GM06990 (cell line): ENCODE measurements at places on chromosomes 6 and 20.

- no peak for DNase-seq
These were observed 75.2 kb downstream of the AKAP7 start for GRCh38 chr6:131210469-131210868.

- DNase-seq, result no peak
These were observed 18.1 kb downstream of the KLHL32 start for GRCh38 chr6:96942676-96943075.

DNA sequence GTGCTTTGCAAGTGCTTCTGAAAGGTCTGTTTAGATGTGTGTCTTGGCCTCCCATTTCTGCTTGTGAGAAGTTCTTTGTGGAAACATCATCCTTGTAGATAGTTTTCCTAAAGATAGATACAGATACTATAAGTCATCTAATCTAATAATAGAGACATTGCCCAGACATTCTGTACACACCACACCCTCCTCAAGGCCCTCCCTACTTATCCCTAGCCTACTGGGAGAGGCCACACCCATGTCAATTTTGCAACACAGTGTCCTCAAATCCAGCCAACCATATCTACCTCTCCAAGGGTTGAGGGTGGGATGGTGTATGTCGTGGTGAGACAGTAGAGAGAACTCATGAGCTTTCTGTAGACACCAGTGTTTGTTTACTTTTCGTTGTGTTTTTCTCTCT is 6.2 kb downstream of the KDM1B start:
- no peak for DNase-seq

DNA sequence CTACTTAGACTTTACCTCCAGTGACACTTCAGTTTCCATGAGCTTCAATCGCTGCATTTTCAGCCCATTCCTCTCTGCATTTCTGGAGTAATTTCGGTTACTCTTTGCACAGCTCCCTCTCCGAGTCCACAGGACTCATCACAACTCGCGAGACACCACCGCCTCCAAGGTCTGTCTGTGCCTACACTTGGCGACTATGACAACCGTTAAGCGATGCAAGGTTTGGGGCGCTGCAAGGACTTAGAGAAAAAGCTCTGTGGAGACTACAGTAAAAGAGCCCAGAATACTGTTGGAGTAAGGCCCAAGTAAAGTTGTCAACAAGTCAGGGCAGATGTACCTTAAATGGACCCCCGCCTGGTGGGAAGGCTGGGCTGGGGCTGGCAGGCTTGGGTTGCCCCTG is 95.7 kb upstream of the RPS6KA2 start:
- no peak for DNase-seq

DNA sequence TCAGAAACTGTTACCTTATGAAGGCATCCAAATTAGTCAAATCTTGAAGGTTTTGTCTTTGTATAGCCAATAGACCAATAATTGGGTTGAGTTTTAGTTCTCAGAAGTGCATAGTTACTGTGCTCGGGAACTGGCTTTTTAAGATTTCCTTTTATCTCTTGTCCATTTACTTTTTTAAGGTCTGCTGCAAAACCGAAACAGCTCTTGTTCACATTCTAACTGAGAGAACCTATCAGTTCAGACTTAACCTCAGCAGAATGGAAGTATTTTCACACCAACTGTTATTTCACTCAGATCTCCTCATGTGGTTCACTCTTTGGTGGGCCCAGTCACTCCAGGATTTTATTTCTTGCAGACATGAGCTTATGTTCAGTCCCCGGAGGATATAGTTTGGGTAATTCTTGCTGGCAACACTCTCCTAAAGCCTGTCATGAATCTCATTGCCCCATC is 55.5 kb downstream of the TPBG start:
- DNase-seq, result peak; percentile 59

DNA sequence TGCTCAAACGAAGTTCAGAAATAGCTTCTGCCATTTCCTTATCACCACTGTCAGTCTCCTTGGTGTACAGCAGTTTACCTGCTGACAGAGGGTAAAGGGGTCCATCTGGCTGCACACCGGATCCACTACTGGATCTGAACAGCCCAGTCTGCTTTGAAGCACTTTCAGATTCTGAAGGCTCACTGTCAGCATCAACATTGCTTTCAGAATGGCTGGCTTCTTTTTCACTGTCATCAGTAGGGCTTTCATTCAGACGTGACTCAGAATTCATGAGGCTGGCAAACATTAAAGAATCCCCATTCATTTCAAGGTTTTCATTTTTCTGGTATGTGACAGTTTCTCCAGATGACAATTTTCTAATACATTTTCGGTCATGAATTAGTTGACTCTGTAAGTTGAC is 21.0 kb upstream of the PNISR start:
- no peak for DNase-seq

GRCh38 chr6:99289701-99290100 is 59.8 kb downstream of the FAXC start:
- no peak for DNase-seq

- no peak for DNase-seq
These were observed 7.2 kb downstream of the UTRN start for GRCh38 chr6:144292372-144292771.

- no peak for DNase-seq
These were observed 4.4 kb downstream of the FOXF2 start for GRCh38 chr6:1393641-1394283.

GRCh38 chr6:30684386-30685156 is 1.9 kb downstream of the PPP1R18 start:
- peak; percentile 36 for DNase-seq

DNA sequence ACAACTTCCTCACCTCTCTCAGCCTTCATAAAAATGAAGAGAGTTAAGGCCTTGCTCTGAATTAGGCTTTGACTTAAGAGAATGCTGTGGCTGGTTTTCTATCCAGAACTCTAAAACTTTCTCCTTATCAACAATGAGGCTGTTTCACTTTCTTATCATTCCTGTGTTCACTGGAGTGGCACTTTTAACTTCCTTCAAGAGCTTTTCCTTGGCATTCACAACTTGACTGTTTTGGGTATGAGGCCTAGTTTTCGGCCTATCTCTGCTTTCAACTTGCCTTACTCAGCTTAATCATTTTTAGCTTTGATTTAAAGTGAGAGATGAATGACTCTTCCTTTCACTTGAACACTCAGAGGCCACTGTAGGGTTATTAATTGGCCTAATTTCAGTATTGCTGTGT is 4.3 kb upstream of the LOC128125822 start:
- DNase-seq, result no peak

DNA sequence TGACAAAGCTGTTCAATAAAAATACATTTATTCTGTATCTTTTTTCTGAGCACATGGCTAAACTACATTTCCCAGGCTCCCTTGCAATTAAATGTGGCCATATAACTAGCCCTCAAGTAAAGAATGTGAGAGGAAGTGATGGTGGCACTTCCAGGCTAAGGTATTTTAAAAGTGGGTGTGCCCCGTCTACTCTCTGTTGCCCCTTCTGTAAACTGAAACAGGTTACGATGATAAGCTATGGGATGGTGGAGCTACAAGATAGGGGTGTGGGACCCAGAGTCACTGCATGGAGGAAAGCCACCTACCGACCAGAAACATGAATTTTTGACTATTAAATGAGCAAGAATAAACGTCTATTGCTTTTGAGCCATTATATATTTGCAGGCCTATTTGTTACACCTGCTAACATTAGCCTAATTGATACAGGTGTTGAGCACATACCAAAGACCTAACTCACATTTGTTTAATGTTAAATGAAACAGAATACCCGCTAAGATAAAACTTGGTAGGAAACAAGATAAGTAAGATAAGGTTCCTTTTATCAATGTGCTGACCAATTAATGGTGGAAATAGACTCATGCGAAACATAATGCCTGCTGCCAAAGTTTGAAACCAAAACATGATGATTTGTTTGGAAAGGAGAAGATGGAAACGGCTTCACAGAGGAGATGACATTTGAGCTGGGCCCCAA is 3.1 kb downstream of the FYN start:
- no peak for DNase-seq

DNA sequence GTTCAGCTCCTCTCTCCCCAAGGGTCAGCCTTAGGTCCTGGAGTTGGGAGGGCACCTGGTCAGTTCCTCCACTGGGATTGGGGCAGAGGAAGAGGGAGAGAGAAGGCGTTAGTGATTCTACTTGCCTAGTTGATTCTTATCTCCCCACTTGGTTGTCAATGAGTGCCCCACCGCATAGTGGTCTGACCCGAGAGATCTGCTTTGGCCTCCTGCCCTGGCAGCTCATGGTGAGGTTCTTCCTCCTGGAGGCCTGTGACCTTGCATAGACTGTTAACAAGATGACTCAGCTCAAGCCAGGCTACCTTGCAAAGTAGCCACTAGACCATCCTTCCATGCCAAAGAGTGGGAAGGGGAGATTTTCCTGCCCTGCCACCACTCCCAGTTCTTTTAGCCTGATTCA is 160.6 kb downstream of the TMEM200A start:
- no peak for DNase-seq

DNA sequence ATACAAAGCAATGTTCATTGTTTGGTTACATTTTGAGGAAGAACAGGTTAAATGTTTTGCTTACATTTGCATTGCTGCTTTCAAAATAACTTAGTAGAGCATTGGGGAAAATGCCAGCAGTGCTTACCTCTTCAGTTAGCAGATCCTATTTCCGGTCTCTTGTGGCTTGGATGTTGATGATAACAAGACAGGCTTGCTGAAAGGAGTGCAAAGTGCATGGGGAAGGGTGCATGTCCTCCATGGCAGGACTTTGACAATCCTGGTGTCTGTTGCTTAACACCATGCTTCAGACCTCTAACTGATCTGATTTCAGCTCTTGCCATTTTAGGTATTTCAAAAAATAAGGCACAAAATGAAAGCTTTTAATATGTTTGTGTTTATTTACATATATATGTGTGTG is 21.1 kb downstream of the TPD52L1 start:
- no peak for DNase-seq

- no peak for DNase-seq
These were observed 524.6 kb upstream of the JARID2 start for GRCh38 chr6:14721103-14721758.

DNA sequence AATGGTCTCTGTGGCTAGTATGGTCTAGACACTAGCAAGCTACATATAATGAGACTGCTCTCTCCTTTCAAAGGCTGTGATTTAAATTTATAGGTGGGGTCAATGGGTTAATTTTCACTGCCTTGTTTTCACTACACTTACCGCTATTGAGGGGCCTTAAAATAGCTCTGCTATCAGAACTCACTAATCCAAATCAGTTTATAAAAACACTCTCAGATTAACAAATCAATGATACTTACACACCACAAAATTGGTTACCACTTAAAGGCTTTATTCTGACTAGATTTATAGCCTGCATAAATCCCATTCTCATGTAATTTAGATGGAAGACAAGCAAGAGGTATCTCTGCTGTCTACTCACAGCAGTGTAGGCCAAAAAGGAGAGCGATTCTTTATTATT is 313.0 kb upstream of the AGPAT4 start:
- no peak for DNase-seq

- DNase-seq, result no peak
These were observed 4.9 kb downstream of the PREP start for GRCh38 chr6:105397987-105398386.

DNA sequence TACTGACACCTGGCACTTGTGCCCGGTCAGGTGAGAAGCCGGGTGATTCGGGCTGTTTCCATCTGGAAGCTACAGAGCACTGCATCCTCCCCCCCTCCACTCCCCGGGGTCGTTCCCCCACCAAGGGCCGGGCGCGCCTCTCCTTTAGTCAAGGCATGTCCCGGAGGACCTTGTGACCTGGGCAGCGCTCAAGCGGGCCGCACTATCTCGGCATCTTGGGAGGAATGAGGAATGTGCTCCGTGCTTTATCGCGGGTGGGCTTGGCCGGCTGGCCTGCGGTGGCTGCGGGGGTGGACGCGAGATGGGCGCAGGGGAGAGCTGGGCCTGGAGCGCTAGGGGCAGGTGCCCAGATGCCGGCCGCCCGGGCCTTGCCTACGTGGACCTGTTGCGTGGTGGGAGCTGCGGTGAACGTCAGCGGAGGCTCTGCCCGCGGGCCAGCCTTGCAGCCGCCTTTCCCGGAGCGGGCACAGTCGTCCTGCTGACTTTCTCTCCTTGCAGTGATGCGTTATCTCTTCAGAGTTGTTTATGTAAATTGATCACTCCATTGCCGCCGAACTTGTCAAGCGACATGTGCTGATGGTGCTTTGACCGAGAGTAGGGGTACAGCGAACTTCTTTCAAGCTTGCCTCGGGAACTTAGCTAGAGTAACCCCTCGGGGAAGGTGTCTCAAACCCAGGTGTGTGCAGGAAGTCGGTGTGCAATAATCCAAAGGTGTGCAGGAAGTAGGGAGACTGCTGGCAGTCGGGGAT is 1.1 kb downstream of the LRRC1 start:
- DNase-seq, result peak; percentile 30
